ENCODE measurements at places on chromosomes 4 and X. TPM values are rescaled to one million over a fixed set of nuclear protein-coding genes. Genes with fewer than 3 reads are reported as not detected.

Gene EOLA1
- 6.2 TPM for total RNA-seq

Gene TMPRSS11D
- not detected for total RNA-seq

Gene SMIM31
- total RNA-seq: not detected

Gene ELF4
- total RNA-seq: 7.7 TPM

Gene PCDH11X
- not detected for total RNA-seq

Gene F9
- total RNA-seq: not detected

Gene FOXR2
- total RNA-seq: not detected

Gene SPCS3
- total RNA-seq: 42.2 TPM

Gene PIM2
- 1.4 TPM for total RNA-seq

Gene GUCY1A1
- 8.5 TPM for total RNA-seq

Gene PGAM4
- not detected for total RNA-seq

Gene TKTL2
- not detected for total RNA-seq

Gene UGT2B15
- not detected for total RNA-seq

Gene ARHGAP10
- total RNA-seq: 13.0 TPM

Gene EPGN
- not detected for total RNA-seq

Gene SLBP
- 51.3 TPM for total RNA-seq

Gene ADGRG2
- 0.37 TPM for total RNA-seq

Gene DCAF4L1
- 0.06 TPM for total RNA-seq

Gene CLCN4
- 6.2 TPM for total RNA-seq

Gene NSG1
- 6.4 TPM for total RNA-seq

Gene XIAP
- total RNA-seq: 25.1 TPM

Gene ARHGAP36
- not detected for total RNA-seq

Gene TMEM271
- not detected for total RNA-seq

Gene CFI
- 21.2 TPM for total RNA-seq

Gene KLKB1
- total RNA-seq: 0.31 TPM

Gene SHISA3
- total RNA-seq: 71.1 TPM

Gene PPP4R3C
- total RNA-seq: not detected

Gene EPHA5
- total RNA-seq: not detected

Gene SHROOM2
- total RNA-seq: 0.49 TPM

Gene RTL3
- not detected for total RNA-seq

Gene XK
- not detected for total RNA-seq

Gene TRO
- 7.7 TPM for total RNA-seq

Gene DKK2
- not detected for total RNA-seq

Gene AVPR2
- not detected for total RNA-seq

Gene HS3ST1
- 0.49 TPM for total RNA-seq

Gene CLDN34
- total RNA-seq: not detected

Gene STBD1
- total RNA-seq: 2.4 TPM

Gene MSL3
- 17.5 TPM for total RNA-seq

Gene SPARCL1
- 208 TPM for total RNA-seq

Gene CXCL1
- total RNA-seq: 54.5 TPM

Gene FRG1
- 39.6 TPM for total RNA-seq

Gene USP26
- total RNA-seq: not detected

Gene PLXNB3
- 0.94 TPM for total RNA-seq

Gene CXorf65
- total RNA-seq: not detected

Gene PPID
- total RNA-seq: 15.1 TPM

Gene KCNE5
- 0.31 TPM for total RNA-seq

Gene GNRHR
- total RNA-seq: not detected

Gene GPRASP3
- total RNA-seq: 3.7 TPM

Gene ARHGAP4
- total RNA-seq: 0.31 TPM

Gene RNF128
- not detected for total RNA-seq

Gene POLN
- 3.1 TPM for total RNA-seq

Gene MAGED2
- 283 TPM for total RNA-seq

Gene UGT8
- not detected for total RNA-seq

Data from cardiac ventricle fibroblast (primary cell).